Activated CD4-positive, alpha-beta memory T cell treated with anti-CD3 and anti-CD28 coated beads for 36 hours (primary cell): ENCODE measurements at places on chromosomes 2 and 18. TPM values are rescaled to one million over a fixed set of nuclear protein-coding genes. Genes with fewer than 3 reads are reported as not detected.

DNA sequence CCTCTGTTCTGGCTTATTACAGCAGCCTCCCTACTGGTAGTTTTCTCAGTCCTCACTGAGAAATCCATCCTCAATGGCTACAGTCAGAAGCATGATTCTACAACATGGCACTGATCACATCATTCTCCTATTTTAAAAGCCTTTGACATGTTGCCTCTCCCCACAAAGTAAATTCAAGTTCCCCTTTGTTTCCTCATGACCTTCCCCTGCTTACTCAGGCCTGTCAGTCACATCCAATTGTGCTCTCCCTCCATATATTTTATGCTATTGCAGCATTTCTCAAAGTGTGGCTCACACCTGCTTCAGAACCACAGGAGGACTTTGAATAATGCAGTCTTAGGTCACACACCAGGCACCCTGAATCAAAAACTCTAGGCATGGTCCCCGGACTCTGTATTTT lies 124.6 kb downstream of the SPOPL start:
- no peak for DNase-seq

DNA sequence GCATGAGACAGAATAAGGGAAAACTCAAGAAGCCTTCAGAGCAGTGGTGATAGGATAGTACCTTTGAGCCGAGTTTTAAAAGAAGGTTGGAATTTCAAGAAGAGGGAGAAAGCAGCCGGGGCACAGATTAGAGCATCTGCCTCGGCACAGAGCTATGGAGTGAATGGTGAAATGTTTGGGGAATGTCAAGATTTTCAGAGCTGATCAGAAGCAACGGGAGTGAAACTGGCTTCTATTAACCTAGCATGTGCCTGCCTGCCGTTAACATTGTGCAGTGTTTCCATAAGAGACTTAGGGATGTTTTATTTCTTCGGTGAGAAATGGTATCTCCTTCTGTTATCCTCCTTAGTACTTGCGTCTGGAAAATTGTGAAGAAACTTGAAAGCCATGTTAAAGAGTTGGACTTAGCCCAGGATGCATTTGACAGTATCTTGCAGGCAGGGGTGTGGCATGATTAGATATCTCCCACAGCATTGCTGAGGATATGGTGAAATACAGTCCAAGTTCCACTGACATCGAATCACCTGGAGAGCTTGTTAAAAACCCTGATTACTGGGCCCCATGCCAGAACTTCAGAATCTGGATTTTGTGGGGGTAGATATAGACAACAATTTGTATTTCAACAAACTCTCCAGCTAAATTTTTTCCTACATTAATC lies 96.8 kb upstream of the PPP1CB start:
- DNase-seq = no peak

GRCh38 chr18:38551881-38552280 lies 986.3 kb upstream of the CELF4 start:
- DNase-seq = no peak

DNA sequence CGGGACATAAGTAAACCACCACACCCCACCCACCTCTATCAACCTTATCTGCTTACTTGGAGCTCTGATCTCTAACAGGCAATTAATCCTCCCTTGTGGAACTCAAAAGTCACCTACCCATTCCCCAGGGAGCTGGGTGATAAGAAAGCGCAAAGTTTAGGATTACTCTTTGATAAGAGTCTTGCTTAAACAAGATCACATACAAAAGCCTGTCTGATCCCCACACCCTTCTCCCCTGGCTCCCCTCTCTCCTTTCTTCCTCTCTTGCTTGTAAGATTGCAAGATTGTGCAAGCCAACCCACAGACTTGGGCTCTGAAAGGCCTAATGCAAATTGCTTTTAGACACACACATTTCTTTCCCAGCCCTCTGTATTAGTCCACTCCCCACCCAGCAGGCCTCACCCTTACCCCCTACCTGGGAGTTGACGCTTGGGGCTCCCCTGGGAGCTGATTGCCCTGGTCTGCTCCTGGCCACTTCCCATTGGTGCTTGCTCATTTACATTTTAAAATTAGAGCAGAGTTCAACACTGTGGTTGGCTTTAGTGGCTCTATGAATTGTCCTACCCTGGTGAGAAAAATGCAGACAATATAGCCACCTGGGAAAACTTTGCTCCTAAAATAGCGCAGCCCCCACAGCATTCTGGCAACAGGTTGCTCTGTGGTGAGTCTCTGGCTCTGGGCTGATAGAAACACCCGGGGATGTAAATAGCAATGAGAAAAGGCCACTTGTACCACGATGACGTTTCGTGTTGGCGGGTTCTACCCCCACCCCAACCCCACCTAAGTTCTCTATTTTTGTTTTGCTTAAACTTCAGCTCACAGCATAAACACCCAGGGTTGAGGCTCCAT lies 92.8 kb upstream of the MSH2 start:
- DNase-seq = no peak

- DNase-seq = no peak
Observed at GRCh38 chr18:63578357-63578958, 8.7 kb upstream of the SERPINB13 start.

DNA sequence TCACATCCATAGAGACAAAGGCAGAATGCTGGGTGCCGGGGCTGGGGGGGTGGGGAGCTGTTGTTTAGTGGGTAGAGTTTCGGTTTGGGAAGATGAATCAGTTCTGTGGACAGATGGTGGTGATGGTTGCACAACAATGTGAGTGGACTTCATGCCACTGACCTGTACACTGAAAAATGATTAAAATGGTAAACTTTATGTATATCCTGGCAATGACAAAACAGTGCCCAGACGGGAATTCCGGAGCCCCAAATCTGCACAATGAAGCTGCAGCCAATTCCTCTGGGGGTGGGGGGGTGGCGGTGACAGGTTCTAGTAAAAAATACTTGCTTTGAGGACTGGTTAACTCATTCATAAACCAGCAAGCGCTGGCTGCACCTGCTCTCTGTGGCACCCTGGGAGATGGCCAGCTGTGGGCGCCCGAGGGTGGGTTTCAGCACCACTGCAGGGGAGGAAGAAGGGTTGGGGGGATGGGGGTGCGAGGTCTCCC lies 81.8 kb upstream of the HPCAL1 start:
- DNase-seq = no peak

- no peak for DNase-seq
Observed at GRCh38 chr2:187503700-187504099, 50.5 kb downstream of the TFPI start.

DNA sequence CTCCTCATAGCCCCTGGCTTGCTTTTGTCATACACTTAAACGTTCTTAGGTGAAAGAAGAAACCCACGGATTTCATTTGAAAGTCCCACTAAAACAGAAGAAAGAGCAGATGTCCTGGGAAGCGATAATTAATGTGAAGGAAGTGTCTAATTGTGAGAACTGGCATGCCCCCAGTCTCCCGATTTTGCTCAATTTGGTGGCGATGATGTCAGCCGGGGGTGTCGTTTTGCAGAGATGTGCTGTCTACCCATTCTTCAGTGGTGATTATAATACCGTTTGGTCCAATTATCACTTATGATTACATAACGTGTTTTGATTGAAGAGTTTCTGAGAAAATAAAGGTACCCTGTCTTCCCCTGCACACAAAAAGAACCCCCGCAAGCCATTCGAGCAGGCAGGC lies 103.1 kb downstream of the RTN4 start:
- DNase-seq = no peak

DNA sequence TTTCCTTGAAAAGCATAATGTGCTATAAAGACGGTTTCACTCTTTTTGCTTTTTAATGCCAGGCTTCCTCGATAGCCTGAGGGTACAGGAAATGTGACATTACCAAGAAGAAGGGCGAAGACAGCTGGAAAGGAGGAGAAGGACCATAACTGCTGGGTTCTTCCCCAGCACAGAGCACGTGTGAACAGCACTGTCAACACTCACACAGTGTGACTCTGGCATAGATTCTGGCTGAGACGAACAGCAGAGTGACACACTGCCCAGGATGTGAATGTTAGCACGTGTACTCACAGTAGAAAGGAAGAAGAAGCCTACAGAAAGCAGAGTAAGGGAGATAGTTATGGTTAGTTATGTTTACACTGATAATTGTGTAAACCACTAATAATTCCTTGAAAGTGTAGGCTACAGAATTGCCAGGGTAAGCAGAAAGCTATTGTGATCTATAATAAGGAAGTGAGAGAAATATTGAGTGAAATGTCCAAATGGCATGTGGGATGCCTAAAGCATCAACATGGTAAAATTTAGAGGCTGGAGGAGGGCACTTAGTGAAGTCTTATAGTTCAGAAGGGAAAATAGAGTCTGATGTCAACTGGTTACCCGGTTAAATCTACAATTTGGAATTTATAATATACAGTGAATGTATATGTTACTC lies 198.2 kb downstream of the DLGAP1 start:
- DNase-seq = no peak

DNA sequence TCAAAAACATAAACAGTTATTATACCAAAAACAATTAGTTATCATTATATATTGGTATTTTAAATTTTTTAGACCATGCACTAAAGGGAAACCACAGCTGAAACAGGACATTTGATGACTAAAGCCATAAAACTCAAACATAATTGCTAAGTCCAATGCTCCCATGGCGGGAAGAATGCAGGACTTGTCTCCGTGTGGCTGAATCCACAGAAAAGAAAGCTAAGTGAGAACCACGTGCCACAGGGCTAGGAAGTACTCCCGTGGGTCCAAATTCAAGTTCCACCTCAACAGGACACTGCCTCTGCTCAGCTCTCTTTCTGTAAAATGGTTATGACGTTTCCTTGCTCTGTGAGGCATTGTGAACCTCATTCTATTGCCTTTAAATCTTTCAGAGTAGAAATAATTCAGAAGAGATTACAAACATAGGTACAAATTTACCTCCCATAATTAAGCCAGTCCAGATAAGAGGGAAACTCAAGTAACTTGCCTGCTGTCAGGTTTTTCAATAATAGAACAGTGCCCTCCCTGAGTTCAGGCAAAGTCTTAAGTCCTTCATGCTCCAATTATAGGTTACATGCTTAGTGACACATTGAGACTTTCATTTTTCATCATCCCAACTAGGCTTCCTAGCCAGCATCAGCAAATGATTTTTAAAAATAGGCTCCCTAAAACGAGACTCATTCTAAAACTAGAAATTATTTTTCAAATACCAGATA lies 36.7 kb downstream of the FTCDNL1 start:
- DNase-seq = no peak

- peak; percentile 81 for DNase-seq
Observed at GRCh38 chr2:8303322-8303832, 378.5 kb upstream of the ID2 start.

GRCh38 chr2:239476029-239476756 lies 75.4 kb upstream of the HDAC4 start:
- DNase-seq = no peak

DNA sequence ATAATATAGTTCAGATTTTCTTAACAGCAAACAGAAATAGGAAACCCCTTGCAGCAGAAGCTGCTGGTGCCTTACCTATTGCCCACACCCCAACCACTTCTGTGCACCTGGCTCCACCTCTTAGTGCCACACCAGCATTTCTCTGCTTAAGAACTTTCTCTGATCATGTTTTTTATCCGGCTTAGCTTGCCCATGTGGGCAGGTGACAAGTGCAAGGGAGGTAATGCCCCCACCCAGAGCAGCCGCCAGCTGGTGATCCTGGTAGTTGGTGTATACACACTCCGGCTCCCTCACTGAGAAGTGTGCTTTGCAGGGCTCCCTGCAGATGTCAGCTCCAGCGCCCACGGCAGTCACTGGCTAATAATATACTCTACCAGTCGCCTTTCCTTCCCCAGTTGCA lies 126.3 kb downstream of the ALPK2 start:
- DNase-seq = no peak

- peak; percentile 71 for DNase-seq
Observed at GRCh38 chr2:170361090-170361936, 183.4 kb downstream of the MYO3B start.

- DNase-seq = no peak
Observed at GRCh38 chr2:54065891-54066290, 49.5 kb upstream of the ACYP2 start.

DNA sequence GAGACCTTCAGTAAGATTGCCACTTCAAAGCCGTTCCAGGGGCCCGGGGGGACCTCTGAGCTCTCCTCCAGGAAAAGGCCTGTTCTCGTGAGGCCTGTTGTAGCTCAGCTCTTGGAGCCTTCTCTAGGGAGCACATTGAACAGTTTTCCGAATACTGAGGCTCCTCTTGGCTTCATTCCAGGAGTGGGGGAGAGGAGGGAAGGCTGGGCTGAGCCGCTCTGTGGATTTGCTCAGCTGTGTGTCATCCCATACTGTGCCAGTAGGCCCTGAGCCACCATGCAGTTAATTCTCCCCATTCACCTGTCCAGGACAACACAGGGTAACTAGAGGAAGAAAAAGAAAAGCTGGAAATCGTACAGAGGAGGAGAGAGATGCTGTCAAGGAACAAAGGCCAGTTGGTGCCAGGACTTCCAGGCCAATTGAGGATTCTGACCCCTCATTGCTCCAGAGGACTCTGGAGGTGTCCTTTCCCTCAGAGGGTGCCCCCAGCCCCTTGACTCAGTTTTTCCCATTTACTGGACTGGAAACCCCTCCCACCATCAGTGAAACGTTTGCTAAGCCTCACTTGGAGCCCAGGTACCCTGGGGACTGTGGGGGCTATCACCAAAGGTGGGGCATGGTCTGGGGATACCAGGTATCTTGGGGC lies 41.4 kb downstream of the HS1BP3 start:
- no peak for DNase-seq

- DNase-seq = no peak
Observed at GRCh38 chr2:72527424-72527823, 298.4 kb downstream of the EXOC6B start.

GRCh38 chr2:130374587-130375290 lies 18.9 kb downstream of the PTPN18 start:
- DNase-seq = no peak

GRCh38 chr2:158529379-158530259 lies 72.9 kb downstream of the PKP4 start:
- DNase-seq = no peak

DNA sequence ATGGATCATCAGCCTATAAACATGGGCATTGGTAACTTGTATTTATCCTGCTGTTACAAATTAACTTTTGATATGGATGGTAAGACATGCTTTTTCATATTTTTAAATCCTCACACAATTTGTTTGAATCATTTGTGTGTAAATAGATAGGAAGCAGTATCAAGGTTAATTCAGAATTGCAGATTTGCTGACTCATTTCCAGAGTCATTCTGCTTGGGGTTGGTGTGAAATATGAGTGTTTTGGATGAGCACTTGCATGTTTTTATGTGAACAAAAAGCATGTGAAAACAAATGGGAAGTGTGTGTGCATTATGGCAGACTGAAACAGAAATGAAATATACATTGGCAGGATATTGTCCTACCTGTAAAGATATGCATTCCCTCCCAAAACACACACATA lies 11.8 kb downstream of the CCDC85A start:
- DNase-seq = no peak

GRCh38 chr2:85524336-85524908 lies 14.5 kb upstream of the MAT2A start:
- DNase-seq = no peak

Gene ALK
- total RNA-seq = not detected

Gene ZNF513
- 9.7 TPM for total RNA-seq

Gene ACTR1B
- total RNA-seq = 113 TPM

Gene CRACDL
- total RNA-seq = 0.31 TPM

Gene TSPYL6
- not detected for total RNA-seq

Gene SPP2
- total RNA-seq = not detected

Gene PHOSPHO2
- total RNA-seq = 3.4 TPM

Gene CFAP65
- total RNA-seq = not detected

Gene CCDC74B
- 3.3 TPM for total RNA-seq
